ENCODE measurements at places on chromosomes 6 and 20.

DNA sequence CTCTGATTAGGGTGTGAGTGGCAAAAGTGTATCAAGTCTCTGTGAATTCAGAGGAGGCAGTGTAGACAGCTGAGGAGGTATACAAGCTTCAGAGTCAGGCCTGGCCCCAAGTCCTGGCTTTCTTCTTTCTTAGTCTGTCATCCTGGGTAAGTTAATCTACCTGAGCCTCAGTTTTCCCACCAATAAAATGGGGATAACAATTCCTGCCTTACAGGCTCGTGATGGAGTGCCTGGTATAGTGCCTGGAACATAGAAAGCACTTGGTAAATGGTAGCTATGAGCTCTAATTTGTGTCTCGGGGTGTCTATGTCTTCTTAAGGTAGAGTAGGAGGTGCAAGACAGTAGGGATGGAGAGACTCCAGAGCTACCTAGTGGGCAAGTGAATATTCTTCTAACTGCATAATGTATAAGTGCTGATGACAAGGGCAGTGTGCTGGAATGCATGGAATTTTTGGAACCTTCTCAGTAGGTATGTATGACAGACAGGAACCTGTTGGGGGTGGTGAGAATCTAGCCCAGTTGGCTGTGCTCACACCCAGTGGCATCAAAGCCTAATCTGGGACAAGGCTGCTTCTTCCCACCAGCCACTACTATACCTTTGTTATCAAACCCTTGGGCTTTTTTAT, 4.0 kb upstream of the SCUBE3 start:
- no peak for DNase-seq

DNA sequence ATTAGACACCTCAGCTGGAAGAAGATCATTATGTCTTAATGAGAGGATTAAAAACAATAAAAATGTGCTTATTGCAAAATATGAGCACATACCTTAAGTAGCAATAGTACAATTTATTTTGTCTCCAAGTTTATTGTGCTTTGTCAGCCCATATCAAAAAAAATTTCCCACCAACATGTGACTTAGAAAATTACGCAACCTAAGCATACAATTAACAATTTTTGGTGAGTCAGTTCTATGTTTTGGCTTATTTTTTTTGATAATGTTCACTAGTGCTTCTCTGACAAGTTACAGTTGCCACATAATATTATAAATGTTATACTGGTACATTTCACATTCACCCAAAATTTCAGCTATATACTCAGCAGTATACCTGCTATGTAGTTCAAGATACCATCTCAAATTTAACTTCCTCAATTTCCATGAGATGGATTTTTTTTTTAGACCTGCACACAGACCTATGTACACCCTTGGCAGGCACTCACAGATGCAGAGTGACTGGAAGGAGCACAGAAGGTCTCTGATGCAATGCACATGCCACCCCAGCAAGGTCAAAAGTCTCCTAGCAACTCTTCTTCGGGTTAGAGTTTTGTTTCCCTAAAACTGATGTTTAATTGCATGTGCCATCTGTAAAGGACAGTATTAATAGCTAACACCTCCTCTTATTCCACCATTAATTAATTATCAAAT, 112.4 kb downstream of the PRKN start:
- DNase-seq = no peak

DNA sequence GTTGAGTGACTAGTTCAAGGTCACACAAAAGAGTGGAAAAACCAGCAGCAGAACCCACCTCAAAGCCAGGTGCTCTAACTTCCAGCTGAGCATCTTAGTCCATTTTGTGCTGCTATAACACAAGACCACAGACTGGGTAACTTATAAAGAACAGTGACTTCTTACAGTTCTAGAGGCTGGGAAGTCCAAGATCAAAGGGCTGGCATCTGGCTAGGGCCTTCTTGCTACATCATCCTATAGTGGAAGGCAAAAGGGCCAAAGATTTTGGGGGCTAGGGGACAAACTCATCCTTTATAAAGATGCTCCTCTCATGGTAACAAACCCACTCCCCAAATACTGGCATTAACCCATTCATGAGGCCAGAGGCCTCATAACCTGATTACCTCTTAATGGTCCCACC, 9.7 kb downstream of the FITM2 start:
- no peak for DNase-seq

- no peak for DNase-seq
Measured at GRCh38 chr6:126682440-126682839, 342.5 kb downstream of the CENPW start.

GRCh38 chr6:112366695-112367553, 19.8 kb downstream of the RFPL4B start:
- DNase-seq = no peak

DNA sequence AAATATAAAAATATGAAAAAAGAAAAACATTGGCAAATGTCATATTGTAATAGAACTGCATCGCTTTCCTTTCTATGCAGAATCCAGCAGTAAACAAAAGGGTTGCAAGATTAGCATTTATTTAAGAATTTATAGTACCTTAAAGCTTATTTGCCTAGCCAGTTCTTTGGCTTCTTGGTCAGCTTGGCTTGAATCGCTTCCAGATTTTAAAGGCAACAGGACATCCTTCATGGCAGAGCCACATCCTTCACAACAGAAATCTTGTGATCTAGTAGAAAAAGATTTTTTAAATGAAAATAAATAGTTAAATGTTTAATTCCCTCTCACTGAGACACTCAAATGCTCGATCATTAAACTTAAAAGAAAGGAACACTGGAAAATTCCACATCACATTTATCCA, 17.4 kb downstream of the UBE2J1 start:
- DNase-seq = no peak

- DNase-seq = no peak
Measured at GRCh38 chr6:49097116-49097515, 365.9 kb downstream of the MMUT start.

DNA sequence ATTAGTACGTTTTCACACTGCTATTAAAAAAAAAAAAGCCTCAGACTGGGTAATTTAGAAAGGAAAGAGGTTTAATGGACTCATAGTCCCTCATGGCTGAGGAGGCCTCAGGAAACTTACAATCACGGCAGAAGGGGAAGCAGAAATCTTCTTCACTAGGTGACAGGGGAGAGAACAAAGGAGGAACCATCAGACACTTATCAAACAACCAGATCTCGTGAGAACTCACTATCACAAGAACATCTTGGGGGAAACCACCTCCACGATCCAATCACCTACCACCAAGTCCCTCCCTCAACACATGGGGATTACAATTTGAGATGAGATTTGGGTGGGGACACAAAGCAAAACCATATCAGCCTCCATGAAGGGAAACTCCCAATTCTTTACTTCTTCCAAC, 85.2 kb upstream of the MAFB start:
- DNase-seq = no peak

DNA sequence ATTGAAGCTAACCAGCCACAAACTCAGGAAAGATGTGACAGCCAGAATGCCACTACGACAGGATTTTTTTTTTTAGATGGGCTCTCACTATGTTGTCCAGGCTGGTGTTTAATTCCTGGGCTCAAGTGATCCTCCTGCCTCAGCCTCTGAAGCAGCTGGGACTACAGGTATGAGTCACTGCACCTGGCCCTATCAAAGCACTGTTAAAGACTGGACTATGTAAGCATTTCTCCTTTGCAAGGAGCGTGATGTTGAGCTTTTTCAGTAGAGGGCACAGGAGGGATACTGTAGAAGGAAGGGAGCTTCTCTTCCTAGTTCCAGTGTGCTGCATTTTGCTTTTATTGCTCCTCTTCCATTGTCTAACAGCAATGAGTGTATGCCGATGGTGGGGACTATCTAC, 35.8 kb downstream of the ZBTB9 start:
- no peak for DNase-seq

GRCh38 chr6:81475646-81476045, 276.8 kb downstream of the TENT5A start:
- no peak for DNase-seq

- DNase-seq = no peak
Measured at GRCh38 chr6:106688177-106688951, 59.0 kb downstream of the QRSL1 start.

DNA sequence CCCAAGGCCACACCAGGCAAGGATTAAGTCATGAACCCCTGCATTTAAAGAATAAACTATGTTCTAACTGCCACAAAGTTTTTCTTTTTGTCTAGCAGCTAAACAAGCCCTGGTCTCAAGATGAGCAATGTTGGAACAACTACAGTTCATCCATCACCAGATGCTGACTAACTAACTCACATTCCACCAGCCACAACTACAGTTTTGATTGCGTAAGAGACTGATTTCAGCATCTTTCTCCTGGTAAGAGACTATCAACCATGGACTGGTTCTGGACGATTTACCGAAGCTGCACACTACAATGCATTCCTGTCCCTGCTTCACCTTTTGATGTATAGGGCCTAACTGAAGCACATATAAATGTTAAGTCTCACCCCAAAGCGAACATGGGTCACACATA, 43.0 kb downstream of the F13A1 start:
- DNase-seq = no peak

DNA sequence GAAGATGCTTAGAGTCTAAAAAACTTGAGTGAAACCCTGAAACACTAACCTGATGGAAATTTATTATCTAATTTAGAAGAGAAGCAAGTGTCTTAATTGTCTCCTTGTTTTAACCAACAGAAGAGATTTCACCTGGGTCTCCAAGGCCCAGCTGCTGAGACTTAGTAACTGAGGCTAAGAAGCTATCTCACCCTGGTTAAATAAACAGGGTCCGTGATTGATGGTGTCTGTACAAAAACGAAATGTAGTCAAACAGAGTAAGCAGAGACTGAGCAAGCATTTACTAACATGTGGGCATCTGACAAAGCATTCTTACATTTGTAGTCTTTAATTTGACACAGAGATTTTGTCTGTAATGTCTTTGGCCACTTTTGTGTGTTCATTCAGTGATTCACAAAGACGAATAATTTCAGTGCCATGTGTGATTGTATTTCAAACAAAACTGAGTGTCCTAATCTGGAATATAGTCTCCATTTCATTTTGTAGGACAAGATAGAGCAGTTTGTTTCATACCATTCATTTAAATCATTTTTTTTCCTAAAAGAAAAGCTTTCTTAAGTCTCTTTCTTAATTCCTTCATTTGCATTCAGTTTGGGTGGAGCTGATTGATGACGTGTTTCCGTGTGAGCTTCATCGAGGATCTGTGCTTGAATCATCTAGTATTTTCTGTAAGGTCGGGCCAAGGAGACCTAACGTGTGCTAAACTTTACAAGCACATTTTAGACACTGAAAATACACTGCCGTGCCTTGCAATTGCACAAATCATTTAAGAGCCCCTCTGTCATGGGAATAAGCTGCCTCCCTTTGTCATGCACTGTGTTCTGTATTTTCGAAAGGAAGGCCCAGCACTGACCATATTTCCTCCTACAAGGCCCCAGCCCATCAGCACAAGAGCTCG, 170.6 kb upstream of the QKI start:
- no peak for DNase-seq
